8988T (cell line): ENCODE measurements at places on chromosomes 3 and 15.

- DNase-seq = no peak
Observed at GRCh38 chr3:123080864-123081562, 14.2 kb downstream of the PDIA5 start.

DNA sequence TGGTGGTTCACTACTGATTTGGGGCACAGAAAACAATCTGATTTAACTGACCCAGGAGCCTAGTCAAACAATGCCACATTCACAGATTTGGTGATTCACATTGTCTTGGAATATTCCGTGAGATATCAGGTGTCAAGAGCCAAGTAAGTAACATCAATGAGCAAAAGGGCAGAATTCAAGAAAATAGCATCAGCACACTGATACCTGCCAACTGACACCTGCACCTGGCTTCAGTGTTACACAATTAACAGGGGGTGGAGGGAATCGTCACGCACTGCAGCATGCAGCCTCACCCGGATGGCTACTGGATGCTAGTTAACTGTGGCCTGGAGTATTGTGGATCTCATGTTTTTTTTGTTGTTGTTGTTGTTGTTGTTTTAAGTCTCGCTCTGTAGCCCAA lies 17.6 kb downstream of the CCNL1 start:
- no peak for DNase-seq

DNA sequence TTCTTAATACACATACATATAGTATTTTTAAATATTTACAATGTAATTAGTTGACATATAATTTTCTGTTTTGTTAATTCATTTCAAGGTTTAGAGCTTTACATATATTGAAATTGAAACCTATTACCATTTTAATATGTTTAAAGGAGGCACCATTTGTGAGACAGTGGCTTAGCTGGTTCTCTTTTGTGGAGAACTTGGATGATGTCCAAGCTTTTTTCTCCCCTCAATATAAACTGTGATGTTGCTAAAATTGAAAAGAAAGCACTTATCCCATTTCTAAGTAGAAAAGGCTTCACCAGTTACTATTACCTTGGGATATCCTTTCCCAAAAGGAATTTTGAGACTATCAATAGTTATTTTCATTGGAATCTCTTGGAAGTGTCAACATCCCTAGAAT lies 707.2 kb downstream of the NTRK3 start:
- DNase-seq = no peak

DNA sequence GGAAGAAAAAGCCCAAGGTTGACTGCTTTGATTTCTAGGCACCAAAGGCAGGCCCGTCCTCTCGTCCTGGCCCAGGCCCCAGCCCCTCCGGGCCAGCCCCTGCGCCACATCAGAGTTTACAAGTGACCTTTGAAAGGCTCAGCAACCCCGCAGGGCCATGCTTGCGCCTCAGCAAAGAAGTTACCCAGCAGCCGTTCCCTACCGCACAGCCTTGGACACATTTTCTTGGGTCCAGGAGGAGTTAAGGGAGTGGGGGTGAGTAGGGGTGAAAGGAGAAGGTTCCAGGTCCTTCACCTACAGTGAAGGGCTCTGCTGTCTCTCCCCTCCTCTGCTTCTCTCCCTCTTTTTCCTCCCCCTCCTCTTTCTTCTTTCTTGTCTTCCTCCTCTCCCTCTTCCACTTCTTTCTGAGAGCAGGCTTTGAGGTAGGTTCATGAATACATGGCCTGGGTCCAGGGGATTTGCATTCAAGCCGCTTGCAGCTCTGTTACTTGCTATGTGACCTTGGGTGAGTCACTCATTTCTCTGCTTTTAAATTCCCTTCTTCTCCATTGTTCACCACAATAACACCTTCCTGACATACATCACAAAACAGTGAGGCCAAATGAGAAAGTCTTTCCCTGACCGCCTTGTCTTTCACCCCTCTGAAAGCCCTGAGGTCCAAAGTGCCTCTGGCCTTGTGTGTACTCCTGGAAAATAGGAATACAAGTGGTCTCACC lies 223.3 kb upstream of the TPRG1 start:
- no peak for DNase-seq

DNA sequence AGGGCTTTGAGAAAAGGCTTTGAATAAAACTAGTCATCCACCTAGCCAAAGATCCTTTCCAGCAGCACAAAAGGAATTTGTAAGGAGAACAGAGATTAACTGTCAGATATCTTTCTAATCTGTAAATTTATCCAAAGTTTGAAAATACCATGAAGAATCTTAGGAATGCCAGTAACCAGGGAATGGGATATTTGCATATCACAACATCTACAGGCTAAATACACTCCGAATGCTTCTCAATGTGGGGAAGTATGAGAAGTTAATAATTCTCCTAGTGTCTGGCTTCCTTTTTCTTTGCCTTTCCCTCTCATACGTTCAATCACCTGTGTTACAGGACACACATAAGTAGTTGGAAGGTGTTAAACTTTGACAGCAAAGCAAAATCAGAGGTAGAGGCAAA lies 7.8 kb downstream of the ANAPC13 start:
- no peak for DNase-seq

- DNase-seq = no peak
Observed at GRCh38 chr3:61449327-61450040, 111.9 kb upstream of the PTPRG start.

DNA sequence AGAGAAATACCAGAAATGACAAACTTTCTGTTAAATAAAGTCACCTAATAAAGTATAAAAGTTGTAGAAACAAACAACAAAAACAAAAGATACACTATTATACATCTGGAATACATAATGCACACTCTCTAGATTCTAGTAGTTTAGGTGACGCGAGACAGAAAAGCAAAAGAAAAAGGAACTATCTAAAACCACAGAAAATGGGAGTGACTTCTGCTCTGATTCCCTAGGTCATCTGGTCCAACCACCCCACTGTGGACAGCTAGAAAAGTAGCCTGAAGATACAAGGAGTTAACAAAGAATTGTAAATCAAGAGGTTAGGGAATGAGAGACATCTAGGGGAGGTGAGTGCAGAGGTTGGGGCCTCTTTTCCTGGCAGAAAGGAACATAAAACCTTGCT lies 39.1 kb downstream of the DHX36 start:
- no peak for DNase-seq

DNA sequence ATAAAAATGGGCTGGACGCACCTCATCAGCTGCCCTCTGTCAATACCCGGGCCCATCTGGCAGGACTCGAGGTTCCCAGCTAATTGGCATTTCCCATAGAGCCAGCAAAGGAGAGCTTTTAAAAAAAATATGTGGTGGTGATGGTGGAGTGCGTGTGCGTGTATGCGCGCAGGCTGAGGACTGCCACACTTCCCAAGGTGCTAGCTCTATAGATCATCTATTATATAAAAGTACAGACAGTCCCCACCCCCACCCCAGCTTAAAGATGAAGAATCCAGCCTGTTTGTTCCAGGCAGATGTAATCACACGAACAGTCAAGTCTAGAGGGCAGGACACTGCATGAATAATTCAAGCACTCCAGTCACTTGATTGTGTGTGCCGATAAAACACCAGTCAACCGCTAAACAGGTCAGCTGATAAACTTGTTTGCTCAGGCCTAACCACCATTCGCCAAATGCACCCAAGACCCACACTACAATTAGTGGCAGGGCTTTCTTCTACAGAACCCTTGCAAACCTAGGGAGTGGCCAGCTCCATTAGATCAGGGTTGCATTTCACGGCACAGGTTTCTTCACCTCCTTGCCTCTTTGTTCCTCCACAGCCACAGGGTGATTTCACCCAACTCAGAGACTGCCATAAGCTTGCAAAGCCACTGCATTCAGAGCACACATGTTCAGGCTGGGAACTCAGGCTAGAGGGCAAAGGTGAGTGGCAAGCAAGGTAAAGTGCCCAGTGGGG lies 5.8 kb downstream of the TLE3 start:
- DNase-seq = no peak

- no peak for DNase-seq
Observed at GRCh38 chr3:107283948-107284347, 93.3 kb upstream of the CCDC54 start.

DNA sequence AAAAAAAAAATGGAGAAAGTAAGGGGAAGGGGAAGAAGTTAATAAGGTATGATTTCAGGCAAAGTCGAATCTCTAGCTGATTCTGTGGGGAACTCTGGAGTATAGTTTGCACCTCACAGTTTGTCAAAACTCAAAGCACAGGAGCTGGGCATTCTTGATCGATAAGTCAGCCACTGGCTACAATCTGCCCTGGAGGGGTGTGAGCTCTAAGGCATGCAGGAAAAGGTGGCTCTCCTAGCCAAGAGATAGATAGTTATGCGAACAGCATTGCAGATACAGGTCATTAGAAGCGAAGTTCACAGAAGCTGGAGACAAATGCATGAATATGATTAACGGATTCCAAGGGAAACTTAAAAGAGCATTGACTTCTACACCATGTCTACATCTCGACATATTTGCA lies 952.6 kb downstream of the AGBL1 start:
- no peak for DNase-seq

- no peak for DNase-seq
Observed at GRCh38 chr3:191412759-191413158, 48.2 kb upstream of the PYDC2 start.

GRCh38 chr3:188169830-188170455 lies 16.0 kb downstream of the LPP start:
- DNase-seq = no peak

DNA sequence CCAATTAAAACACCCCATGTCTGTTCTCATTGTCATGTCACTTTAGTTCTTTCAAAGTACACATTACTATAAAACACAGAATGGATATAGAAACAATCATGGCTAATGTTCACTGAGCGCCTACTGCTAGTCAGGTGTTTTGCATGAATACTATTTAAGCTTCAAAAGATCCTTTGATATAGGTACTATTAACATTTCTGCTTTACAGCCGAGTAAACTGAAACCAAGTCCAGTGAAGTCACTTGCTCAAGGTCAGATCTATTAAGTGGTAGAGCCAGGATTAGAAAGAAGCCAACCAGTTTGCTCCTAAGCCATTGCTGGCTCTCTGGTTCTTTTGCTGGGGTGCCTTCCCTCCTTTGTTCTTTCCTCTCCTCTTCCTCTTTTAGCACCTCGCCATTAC lies 32.4 kb upstream of the NMNAT3 start:
- DNase-seq = no peak

DNA sequence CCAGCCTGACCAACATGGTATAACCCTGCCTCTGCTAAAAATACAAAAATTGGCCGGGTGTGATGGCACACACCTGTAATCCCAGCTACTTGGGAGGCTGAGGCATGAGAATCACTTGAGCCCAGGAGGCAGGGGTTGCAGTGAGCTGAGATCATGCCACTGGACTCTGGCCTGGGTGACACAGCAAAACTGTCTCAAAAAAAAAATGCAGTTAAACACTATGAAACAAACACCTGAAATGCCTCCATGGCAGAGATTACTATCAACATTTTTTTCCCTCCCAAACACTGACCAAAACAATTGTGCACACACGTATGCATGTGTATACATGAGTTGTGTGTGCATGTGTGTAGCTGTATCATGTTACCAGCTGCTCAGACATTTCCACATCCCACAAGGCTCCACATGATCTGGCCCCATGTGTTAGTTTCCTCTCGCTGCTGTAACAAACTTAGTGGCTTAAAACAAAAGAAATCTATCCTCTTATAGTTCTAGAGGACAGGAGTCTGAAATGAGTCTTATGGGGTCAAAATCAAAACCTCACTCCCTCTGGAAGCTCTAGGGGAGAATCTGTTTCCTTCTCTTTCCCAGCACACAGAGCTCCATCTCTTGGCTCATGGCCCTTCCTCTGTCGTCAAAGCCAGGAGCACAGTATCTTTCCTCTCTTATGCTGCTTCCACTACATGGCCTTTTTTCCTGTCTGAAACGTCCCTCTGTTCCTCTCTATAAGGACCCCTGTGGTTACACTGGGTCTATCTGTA lies 34.5 kb downstream of the SLC41A3 start:
- no peak for DNase-seq

DNA sequence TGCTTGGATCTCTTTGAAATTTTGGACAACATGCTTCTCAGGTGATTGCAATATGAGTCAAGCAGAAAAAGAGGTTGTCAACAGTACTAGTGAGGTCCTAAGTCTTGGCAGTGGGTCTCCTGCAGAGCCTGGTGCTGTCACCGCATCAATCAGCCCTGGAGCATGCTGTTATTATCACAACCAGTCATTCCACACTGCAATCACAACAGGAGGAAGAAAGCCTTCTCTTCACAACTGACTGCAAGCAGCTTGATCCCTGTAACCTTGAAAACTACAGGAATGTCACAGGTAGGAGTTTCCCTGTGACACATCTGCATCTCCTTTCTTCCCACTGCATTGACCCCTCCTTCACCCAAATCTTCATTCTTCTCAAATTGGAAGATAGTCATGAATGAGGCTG lies 451.1 kb upstream of the ATP11B start:
- DNase-seq = no peak

DNA sequence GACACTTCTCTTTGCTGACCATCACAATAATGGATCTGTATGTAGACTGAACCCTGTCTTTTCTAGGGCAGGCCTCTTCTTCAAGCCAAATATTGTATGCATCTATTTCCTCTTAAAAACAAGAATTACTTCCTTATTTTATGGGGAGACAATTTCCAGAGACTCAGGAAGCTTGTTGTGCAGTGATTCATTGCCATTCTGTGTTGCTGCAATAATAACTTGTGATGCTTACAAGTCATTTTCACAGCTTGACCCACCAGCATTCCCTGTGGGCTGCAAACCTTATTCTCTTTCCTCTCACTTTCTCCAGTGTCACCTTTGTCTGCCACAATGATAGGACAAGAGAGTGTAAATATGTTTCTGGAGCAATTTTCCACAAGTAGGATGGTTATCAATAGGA lies 276.7 kb upstream of the SGO1 start:
- no peak for DNase-seq

- DNase-seq = no peak
Observed at GRCh38 chr3:42425736-42426407, 15.5 kb upstream of the LYZL4 start.

DNA sequence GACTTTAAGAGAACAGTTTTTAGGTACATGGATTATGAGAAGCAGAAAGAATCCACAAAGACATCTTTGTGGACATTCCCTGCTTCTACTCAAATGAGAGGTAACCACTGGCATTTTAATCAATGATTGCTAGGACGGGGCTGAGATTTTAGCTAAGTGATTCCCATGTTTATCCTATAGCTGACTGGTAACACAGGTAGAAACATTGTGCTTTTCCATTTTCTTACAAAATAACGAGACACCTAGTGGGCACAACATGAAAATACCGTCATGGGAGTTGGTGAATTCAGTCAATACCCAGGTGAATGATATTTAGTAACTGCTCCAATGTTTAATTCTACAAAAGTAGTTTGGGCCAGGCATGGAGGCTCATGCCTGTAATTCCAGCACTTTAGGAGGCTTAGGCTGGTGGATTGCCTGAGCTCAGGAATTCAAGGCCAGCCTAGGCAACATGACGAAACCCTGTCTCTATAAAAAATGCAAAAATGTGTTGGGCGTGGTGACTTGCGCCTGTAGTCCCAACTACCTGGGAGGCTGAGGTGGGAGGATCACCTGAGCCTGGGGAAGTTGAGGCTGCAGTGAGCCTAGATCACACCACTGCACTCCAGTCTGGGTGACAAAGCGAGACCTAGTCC lies 37.2 kb upstream of the DENND4A start:
- peak; percentile 18 for DNase-seq
